Activated CD4-positive, alpha-beta T cell treated with anti-CD3 and anti-CD28 coated beads for 24 hours (primary cell): ENCODE measurements at places on chromosomes 2 and 18.

DNA sequence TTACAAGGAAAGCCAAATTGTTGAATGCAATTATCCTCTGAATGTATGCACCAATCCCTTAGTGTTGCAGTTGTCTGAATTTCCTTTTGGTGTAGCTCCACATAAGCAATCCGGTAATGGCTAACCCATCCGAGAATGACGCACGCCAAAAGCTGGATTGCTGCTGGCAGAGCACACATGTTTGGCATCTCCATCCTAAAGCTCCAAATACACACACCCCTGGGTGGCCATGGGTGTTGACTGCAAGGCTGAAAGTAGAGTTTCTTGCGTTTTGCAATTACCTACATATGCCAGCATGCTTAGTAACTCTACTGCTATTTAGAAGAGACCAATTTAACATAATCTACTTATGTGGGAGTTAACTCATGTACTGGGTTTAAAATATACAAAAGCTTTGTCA is 53.1 kb downstream of the KCTD1 start:
- DNase-seq, result no peak

- DNase-seq, result no peak
Measured at GRCh38 chr2:3430172-3430571, 50.7 kb downstream of the TRAPPC12 start.

DNA sequence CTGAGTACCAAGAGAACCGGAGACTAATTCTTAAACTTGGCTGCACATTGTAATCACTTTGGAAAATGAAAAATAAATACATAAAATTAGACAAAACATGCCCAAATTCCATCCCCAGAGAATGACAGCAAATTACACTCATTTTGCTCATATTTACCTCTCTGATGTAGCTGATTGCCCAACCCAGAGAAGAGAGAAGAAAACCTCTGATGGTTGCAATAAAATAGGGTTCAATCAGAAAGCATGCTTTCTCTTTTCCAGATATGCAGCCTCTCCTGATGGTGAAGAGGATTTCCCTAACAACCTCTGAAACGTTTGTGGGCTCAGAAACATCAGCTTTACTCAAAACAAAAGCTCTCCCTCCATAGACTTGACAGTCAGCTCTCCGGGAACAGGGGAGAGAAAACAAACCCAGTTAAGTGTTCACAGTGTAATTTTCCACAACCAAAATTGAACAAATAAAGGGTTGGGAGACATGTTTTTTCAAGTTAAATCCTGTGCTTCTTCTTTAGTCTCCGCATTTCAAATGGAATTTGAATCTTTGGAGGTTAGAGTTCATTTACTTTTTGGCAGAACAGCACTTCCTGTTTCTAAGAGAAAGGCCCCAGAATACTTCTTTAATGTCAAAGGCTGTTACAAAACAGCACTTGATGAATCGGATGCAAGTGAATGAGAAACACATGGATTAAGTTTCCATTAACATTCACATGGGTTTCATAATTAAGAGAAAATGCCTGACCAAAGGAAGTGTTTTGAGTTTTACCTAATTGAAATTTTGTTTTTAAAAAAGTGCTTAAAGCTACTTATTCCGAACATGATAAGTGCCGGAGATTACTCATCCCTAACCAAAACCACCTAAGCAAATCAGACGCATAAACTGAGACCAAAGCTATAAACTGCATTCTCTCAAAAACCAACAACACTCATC is 570.1 kb upstream of the SYT4 start:
- DNase-seq, result no peak

DNA sequence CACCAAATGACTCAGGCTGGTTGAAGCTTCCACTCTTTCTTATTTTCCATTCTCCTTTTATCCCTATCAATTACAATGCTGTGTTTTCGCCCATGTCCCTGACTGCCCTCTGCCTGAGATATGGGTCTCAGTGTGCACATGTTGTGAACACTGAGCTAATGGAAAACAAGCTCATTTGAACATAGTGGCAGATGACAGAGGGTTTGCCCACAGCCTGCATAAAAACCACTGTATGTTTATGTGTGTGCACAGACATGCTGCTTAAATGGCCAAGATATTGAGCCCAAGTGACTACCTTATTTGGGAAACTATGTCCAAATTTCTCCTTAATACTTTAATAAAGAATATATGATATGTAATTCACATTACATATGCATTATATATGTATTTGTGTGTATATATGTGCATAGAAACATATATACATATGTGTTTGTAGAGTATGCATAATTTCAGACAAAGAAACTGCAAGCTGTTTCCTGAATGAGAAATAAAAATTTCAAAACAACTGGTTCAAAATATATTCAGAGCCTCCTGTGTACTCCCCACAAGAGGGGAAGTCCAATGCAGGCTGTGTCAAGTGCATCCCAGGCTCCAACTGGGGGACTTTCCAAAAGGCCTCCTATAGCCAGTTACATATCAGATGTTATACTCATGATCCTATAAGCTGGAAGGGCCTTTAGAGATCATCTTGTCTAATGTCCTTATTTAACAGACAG is 92.7 kb upstream of the CD302 start:
- no peak for DNase-seq

DNA sequence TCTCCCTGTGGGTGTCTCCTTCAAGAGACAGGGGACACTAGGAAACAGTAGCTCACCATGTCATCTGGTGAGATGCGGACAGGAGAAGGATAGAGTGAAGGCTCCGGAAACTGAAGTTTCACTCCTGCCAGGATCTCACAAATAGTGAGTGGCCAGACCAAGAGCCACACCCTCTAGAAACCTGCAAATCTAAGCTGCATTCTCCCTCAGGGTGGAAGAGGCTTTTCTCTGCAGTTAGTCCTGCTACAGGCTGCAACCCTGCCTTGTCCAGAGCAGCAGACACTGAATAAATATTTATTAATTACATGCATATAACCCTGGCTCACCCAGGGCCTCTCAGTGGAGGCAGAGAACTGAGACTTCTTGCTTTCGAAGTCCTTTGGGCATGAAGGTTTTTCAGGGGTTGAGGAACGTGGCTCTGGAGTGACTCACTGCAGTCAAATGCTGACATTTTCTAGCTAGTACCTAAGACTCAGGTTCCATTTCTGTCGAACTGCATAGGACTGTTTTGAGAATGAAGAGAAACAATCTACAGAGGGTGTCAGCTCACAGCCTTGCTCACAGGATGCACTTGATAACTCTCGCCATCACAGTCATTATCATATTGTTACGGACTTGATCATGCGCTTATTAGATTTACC is 87.3 kb downstream of the ACTR2 start:
- no peak for DNase-seq

- DNase-seq, result peak; percentile 49
Measured at GRCh38 chr2:216692636-216693413, 2.5 kb downstream of the IGFBP5 start.

DNA sequence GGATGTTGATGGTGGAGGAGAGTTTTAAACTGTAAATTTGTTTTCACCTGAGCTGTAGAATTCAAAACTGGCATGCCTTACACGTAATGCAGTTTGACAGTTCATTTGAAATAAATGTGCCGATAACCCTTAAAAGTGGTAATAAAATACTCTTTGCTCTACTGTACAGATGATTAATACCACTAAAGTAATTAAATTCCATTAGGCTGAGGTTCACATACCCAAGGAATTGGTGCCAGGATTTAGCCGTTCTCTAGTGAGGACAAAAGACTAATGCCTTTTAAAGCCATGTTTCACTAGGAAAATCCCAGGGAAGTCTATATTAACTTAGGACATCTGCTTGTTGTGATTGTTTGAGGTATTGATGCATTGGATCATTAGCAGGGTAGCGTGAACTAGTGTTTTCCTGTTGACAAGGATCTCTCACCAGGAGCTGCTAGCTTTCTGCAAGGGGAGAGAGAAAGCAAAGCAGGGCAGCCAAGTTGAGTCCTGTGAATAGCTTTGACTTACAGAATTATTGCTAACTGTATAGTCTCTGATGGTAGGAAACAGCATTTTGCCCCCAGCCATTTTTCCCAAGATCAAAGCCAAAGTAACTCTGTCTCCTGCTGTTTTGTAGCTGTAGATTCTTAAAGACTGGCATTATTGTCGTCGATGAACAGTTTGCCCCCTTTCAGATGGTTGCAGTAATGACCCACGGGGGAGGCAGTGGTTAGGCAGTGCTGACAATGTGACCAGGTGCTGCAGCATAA is 280.9 kb upstream of the FANCL start:
- DNase-seq, result no peak

- DNase-seq, result no peak
Measured at GRCh38 chr2:148602885-148603561, 41.5 kb upstream of the EPC2 start.

- no peak for DNase-seq
Measured at GRCh38 chr18:48922801-48923730, 27.7 kb downstream of the SMAD7 start.

DNA sequence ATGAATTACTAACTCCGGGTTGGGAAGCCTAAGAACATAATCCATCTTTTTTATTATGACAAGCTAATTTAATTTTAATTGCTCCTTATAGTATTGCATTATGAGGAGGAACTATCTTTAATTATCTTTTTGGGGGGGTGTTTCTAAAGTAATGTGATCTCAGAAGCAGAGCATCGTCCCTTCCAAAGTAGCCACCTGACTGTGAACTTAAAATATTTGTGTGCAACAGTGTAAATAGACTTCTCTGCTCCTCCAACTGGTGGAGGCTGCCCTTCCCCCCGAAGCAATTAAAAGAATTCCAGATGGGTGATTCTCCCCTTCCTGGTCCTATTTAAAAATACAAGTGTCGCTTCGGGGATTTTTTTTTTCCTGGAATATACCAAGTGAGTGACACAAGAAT is 55.7 kb downstream of the TCF7L1 start:
- no peak for DNase-seq

GRCh38 chr2:224438726-224439125 is 36.8 kb upstream of the FAM124B start:
- no peak for DNase-seq

GRCh38 chr18:33181016-33181415 is 259.5 kb downstream of the CCDC178 start:
- no peak for DNase-seq

DNA sequence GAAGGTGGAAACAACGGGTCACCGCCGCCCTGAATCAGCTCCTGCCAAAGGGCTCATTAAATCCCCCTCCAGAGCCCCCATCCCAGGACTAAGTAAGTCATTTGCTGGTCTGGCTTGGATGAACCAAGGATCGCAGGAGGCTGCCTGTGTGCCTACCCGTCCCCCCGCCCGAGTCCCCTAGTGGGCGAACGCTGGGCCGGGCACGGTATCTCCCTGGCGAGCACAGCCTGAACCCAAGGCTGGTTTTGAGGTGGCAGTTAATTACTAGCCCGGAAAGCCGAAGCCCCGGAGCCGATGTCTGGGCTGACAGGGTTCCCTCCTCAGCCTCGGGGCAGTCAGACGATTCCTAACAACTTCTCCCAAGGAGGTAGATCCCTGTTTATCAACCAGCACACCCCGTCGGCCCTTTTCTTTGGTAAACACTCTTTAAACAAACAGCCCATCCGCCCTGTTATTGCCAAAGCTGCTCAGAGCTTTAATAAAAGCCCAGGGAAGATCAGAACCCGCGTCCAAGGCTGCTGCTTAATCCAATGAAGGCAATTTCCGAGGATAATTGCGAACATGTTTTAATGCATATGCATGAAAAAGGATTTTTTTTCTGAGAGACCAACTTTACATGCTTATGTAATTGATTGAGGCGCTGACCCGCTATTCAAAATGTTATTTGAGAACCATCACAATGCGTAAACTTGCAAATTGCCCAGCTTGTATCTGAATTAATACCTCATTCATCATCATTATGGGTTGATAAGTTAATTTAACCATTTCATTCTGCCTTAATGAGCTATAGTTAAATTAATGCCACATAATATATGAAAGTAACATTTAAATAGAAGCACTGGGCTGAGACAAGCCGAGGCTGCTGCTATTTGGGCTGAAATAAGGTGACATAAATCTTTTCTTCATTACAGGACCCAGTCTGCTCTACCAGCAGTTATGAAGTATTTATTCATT is 10.5 kb downstream of the EVX2 start:
- no peak for DNase-seq

DNA sequence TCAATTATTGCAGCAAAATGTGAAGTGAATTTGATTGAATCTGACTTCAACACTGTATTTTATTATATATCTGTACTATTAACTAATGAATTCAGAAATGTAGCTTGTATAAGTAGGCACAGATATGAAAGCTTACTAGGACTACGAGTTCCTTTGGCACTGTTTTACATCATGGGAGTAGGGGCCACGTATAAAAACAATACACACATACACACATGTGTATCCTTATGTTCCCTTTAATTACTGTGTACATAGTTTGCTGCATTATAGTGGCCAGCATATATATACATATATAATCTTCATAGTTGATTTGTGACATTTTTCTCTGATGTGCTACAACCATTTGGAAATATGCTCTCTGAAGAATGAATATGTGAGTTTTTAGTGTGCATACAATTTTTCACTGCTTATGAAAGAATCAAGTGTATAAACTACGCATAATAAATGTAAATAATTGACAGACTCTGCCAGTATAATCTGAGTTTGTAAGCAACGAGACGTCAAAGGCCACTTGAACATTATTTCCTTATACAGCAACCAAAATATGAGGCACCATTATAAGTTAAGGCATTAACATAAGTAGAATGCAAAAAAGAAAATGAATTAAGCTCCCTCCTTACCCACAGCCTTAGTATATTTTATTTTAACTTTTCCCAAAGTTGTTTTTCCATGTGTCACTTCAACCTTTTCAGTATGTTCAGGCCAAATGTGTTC is 98.1 kb upstream of the GALNT5 start:
- no peak for DNase-seq

- no peak for DNase-seq
Measured at GRCh38 chr2:155839991-155840390, 492.5 kb downstream of the NR4A2 start.

DNA sequence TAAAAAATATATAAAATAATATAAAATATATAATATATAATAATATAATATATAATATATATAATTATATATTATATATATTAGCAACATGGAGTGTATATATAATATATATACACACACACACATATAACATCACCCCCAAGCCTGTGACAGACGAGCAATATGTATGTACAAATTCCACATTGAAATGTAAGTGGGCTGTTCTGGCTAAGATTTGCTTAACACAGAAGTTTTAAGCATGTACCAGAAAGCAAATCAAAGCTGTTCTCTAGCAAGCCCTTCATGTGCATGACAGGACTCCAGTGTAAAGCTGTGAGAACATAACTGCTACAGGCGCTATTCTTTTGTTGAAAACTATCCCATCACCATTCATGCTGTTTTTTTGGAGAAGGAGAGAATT is 261.7 kb upstream of the TNP1 start:
- no peak for DNase-seq

DNA sequence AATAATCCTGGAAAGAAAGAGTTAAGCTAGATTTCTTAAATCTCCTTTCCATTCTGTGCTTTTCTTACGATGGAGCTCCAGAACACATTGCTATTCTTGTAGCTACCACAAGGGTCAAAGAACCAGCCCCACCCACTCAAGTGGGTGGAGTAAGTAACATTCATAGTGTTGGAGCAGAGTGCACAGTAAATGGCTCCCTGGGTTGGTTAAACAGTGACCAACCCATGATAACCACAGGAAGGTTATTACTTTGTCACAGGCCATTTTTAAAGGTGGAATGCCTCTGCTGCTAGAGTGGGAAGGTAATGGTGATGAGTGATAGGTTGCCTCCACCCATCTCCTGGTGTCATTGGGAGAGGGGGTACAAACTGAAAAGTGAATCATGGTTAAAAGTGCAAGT is 13.9 kb downstream of the ARPC2 start:
- no peak for DNase-seq

- DNase-seq, result no peak
Measured at GRCh38 chr2:2039826-2040225, 291.2 kb downstream of the MYT1L start.

- DNase-seq, result no peak
Measured at GRCh38 chr18:32530947-32531651, 60.4 kb upstream of the GAREM1 start.
